ENCODE measurements at places on chromosomes 1 and 21.

- DNase-seq: no peak
Measured at GRCh38 chr1:13666317-13666716, 33.7 kb upstream of the PRDM2 start.

- no peak for DNase-seq
Measured at GRCh38 chr21:16751695-16752474, 761.0 kb upstream of the CXADR start.

- no peak for DNase-seq
Measured at GRCh38 chr1:161739865-161740566, 9.6 kb upstream of the DUSP12 start.

GRCh38 chr1:80155371-80155770 is 1148.8 kb upstream of the ADGRL4 start:
- DNase-seq: no peak

DNA sequence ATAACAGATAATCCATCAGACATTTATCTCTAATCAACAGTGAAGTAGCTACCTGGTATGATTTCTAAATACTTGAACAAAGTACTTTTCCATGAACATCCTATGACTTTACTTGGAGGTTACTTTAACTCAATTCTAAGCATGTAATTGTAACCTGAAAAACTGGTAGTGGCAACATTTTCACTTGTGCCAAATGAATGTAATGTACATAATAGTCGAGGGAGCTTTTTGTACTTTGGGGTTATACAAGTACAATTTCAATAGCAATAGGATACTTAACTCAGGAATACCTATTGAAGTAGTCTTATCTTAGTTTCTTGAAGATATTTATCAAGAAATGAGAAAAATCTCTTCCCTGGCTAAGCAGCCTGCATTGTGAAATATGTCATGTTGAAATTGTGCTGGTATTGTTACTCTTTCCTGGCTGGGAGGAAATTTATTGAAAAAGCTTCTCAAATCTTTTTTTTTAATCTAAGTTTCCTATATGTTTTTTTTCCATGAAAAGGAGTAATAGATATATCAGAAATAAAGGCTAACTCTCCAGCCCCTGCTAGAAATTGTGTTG is 33.7 kb upstream of the CACYBP start:
- no peak for DNase-seq

DNA sequence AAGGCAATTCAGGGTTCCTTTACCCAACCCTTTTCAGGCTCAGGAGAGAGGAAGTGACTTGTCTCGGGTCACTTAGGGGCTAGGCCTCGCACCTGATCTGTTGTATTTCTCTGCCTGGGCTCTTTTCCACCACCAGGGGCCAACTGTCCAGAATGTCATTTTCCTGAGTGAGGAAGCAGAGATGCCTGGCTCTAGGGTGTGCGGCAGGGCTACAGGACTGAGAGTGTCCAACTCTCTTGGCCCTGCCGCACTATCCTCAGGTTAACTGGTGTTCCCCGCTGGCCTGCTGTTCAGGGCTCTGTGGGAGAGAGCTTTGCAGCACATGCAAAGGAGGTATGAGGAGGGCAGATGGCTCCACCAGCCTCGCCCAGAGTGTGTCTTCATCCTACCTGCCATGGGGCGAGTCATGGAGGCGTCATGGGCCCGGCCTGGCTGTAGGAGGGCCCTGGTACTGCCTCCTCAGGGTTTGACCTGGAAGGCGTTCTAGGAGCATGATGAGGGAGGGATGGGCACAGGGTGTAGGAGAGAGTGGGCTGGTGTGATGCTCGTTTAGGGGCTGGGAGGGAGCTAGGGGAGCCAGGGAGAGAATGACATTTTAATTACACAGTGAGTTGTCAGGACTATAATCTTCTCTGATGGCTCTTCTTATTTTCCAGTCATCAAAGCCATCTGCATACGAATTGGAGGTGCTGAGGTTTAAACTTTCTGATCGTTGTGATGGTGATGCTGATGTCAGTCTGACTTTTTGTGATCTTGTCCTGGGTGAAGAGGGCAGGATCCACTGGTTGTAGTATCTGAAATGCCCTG is 128.3 kb downstream of the NOS1AP start:
- DNase-seq: no peak

GRCh38 chr21:14838400-14838799 is 226.4 kb downstream of the NRIP1 start:
- DNase-seq: no peak
